ENCODE measurements at places on chromosomes 13 and 19. TPM values are rescaled to one million over a fixed set of nuclear protein-coding genes. Genes with fewer than 3 reads are reported as not detected.

The PAN3 gene
- 8.2 TPM for total RNA-seq

The SH2D3A gene
- total RNA-seq: not detected

The SAMD1 gene
- total RNA-seq: 13.9 TPM

The TM9SF2 gene
- 99.8 TPM for total RNA-seq

The UPK1A gene
- not detected for total RNA-seq

The ZNF610 gene
- total RNA-seq: 3.9 TPM

The RNF113B gene
- not detected for total RNA-seq

The GRWD1 gene
- total RNA-seq: 8.7 TPM

The MAP4K1 gene
- total RNA-seq: 0.32 TPM

The SLC27A1 gene
- 17.8 TPM for total RNA-seq

The XAB2 gene
- 37.0 TPM for total RNA-seq

The TUBA3C gene
- not detected for total RNA-seq

The FBXO46 gene
- 2.6 TPM for total RNA-seq

The HTR2A gene
- total RNA-seq: 0.17 TPM

The MIA gene
- total RNA-seq: 0.26 TPM

The HIPK4 gene
- 0.16 TPM for total RNA-seq
